Aorta (tissue), 5 donors: ENCODE measurements at places on chromosomes 5 and 9. TPM values are rescaled to one million over a fixed set of nuclear protein-coding genes. Genes with fewer than 3 reads are reported as not detected.
A peak's percentile ranks its signal among the peaks of the same experiment; 100 is the strongest.

DNA sequence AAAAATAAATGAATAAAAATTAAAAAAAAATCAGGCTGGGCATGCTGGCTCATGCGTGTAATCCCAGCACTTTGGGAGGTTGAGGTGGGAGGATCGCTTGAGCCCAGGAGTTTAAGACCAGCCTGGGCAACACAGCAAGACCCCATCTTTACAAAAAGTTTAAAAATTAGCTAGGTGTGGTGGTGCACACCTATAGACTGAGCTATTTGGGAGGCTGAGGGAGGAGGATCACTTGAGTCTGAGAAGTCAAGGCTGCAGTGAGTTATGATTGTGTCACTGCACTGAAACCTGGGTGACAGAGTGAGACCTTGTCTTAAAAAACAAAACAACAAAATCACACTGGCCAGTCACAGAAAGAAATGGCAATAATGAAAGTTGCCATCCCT lies 3.4 kb upstream of the CNTRL start:
- H3K27me3 ChIP-seq: no peaks in the 10 kb centered on the region
- H3K27ac ChIP-seq: peak overlapping the region; percentile 12
- no peaks in the 10 kb centered on the region for H3K36me3 ChIP-seq
- H3K4me3 ChIP-seq: peak overlapping the region; percentile 49
- no peak for DNase-seq

- peak overlapping the region; percentile 1 for H3K27ac ChIP-seq
- no peaks in the 10 kb centered on the region for H3K4me1 ChIP-seq
- H3K27me3 ChIP-seq: no peaks in the 10 kb centered on the region
- no peaks in the 10 kb centered on the region for H3K36me3 ChIP-seq
- H3K4me3 ChIP-seq: no peak overlapping the region
- DNase-seq: no peak
Observed at GRCh38 chr9:136565086-136565714, 19.4 kb upstream of the NOTCH1 start.

DNA sequence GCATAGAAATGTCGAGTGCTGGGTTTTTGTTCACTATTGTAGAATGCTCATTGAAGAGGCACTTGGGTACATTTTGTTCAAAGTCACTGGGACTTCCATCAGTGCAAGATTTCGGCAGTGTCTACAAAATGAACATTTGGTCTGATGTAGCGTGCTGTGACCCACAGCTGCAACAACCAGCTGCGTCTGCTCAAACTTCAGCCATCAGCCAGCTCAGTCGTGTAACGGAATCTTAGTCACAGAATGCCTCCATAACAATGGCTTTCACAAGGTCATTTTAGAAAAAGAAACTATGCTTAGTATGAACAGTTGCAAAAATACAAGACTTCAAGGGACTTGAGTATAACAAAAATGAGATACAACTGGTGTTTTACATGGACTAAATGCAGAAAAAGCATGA lies 828.1 kb upstream of the GRAMD2B start:
- no peaks in the 10 kb centered on the region for H3K4me1 ChIP-seq
- peak; percentile 46 for DNase-seq
- H3K27me3 ChIP-seq: no peaks in the 10 kb centered on the region
- no peaks in the 10 kb centered on the region for H3K36me3 ChIP-seq
- H3K27ac ChIP-seq: no peak overlapping the region

- H3K36me3 ChIP-seq: no peaks in the 10 kb centered on the region
- no peaks in the 10 kb centered on the region for H3K4me1 ChIP-seq
- H3K27me3 ChIP-seq: no peaks in the 10 kb centered on the region
- H3K27ac ChIP-seq: no peak overlapping the region
Observed at GRCh38 chr5:8958602-8959001, 587.3 kb downstream of the SEMA5A start.

DNA sequence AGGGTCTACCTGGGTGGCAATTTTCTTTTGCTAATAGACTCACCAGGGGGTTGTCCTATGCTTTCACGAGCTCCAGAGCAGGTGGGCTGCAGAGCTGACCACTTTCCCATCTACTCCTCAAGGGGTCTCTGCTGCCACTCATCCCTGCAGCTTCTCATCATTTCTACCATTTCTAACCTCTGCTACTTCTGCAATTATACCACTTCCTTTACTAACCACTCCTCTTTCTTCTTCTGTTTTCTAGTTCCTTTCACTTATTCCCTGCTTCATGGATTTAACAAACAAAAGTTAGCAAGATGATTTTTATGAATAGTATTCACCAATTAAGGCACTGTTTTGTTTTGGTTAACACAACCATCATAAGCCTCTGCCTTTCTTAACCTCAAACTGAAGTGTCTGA lies 34.5 kb upstream of the NIPBL start:
- H3K27me3 ChIP-seq: no peaks in the 10 kb centered on the region
- H3K4me1 ChIP-seq: no peaks in the 10 kb centered on the region
- H3K27ac ChIP-seq: no peak overlapping the region
- no peak overlapping the region for H3K4me3 ChIP-seq
- H3K36me3 ChIP-seq: no peaks in the 10 kb centered on the region

GRCh38 chr9:127089631-127090081 lies 32.8 kb downstream of the ANGPTL2 start:
- DNase-seq: no peak
- H3K27ac ChIP-seq: no peak overlapping the region
- peaks cover 2% of the 10 kb centered on the region for H3K36me3 ChIP-seq
- no peak overlapping the region for H3K4me3 ChIP-seq
- no peaks in the 10 kb centered on the region for H3K4me1 ChIP-seq

GRCh38 chr5:151002681-151003502 lies 17.5 kb upstream of the GPX3 start:
- peaks cover 3% of the 10 kb centered on the region for H3K4me1 ChIP-seq
- no peaks in the 10 kb centered on the region for H3K36me3 ChIP-seq
- no peak overlapping the region for H3K27ac ChIP-seq
- H3K4me3 ChIP-seq: no peak overlapping the region
- no peak for DNase-seq

GRCh38 chr9:135363596-135363995 lies 116.0 kb upstream of the PPP1R26 start:
- H3K27me3 ChIP-seq: no peaks in the 10 kb centered on the region
- no peaks in the 10 kb centered on the region for H3K36me3 ChIP-seq
- H3K4me3 ChIP-seq: no peak overlapping the region
- no peak overlapping the region for H3K27ac ChIP-seq
- H3K4me1 ChIP-seq: no peaks in the 10 kb centered on the region

GRCh38 chr9:127050591-127051001 lies 71.8 kb downstream of the ANGPTL2 start:
- no peaks in the 10 kb centered on the region for H3K4me1 ChIP-seq
- no peaks in the 10 kb centered on the region for H3K27me3 ChIP-seq
- no peak overlapping the region for H3K4me3 ChIP-seq
- no peak overlapping the region for H3K27ac ChIP-seq

The IL4 gene
- total RNA-seq: not detected

The IGFBPL1 gene
- 27.8 TPM for total RNA-seq

The NR5A1 gene
- total RNA-seq: not detected

The PCDHB5 gene
- total RNA-seq: 4.1 TPM
